ENCODE measurements at places on chromosomes 6 and 20.

DNA sequence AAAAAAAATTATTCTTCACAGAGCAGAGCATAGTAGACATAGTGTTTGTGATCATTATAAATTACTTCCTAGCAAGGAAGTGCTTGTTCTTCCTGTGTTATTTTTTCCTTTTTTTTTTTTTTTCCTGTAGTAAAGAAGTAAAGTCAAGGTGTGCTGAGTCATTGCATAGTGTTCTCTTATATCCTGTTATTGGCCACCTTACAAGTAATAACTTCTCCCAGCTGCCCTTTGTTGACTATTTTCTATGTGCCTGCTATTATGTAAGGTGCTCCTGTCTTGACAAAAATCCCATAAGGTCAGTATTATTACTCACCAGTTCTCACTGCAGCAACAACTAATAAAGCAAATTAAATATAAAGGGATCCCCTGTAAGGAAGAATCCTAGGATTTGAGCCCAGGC is 195.3 kb downstream of the GJA1 start:
- DNase-seq = no peak

- DNase-seq = no peak
Observed at GRCh38 chr20:1165941-1166340, 18.8 kb downstream of the TMEM74B start.

- DNase-seq = no peak
Observed at GRCh38 chr6:437037-437392, 45.5 kb downstream of the IRF4 start.

- DNase-seq = no peak
Observed at GRCh38 chr6:14584450-14584849, 466.9 kb downstream of the CD83 start.

GRCh38 chr6:97322226-97322625 is 39.2 kb upstream of the MMS22L start:
- DNase-seq = no peak

DNA sequence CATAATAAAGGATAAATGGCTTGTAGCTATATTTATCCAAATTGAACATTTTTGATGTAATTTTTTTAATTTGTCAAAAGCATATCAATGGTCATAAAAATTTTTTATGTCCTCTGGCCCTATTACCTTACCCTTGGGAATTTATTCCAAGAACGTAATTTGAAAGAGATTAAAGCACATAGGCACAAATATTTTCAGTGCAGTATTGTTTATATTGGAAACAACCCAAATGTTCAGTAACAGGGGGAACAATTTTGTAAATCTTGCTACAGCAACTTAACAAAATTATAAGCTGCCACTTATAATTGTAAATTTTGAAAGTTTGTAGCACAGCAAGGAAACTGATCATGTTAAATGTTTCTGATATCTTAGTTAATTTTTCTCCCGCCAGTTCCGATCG is 142.4 kb downstream of the MTHFD1L start:
- DNase-seq = no peak

DNA sequence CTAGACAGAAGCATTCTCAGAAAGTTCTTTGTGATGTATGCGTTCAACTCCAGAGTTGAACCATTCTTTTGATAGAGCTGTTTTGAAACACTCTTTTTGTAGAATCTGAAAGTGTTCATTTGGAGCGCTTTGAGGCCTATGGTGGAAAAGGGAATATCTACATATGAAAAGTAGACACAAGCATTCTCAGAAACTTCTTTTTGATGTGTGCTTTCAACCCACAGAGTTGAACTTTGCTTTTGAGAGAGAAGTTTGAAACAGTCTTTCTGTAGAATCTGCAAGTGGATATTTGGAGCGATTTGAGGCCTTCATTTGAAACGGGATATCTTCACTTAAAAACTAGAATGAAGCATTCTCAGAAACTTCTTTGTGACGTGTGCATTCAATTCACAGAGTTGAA is 582.6 kb upstream of the ZNF337 start:
- DNase-seq = no peak

DNA sequence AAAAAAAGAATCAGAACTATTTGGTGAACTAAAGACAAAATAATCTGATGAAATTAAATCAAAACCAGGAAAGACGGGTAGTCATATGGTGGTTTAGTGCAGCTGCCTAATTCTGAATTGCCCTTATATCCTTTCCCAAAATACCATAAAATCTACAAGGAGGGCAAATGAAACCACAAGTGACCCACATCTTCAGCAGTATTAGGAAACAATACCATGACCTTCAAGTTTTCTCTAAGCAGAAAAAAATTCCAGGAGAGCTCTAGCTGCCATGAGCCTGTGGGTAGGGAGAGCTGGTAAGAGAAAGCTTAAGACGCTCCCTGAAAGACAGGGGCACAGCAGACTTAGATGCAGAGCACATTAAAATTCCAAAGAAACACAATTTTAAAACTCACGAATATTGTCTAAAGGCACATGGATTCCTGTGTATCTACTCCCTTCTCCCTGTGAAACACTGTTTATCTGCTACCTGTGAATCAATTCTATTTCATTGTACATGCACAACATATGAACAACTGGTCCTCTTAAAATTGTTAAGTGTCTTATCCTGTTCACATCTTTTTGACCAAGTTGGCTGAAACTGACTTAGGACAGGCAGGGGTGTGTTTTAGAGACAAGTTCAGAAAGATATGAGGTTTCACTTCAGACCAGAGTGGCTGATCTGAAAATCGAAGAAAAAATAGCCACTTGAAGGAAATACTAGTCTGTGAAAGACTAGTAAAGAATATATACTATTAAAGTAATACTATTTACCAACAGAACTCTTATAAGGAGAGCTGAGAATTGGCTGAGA is 153.6 kb upstream of the SHLD1 start:
- DNase-seq = no peak

DNA sequence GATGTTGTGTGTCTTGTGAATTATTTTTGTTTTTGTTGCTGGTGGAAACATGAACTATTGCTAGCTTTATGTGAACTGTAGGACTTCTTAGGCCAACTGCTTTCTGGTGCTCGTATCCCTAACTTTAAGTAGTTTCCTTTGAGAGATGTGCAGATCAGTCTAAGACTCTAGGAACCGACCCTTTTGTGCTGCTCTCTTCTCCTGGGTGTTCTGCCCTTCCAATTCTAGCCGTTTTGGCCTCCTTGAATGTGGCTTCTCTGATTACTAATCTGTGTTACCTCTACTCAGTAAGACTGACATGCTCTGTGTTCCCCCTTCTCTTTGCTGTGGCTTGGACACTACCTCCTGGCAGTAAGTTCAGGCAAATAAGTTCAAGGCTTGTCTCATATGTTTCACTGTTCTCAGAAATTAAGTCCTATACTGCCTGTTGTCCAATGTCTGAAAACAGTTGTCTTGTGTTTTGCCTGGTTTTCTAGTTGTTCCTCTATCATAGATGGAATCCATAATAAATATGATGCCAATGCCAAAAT is 58.0 kb downstream of the FOXO3 start:
- DNase-seq = no peak

- DNase-seq = no peak
Observed at GRCh38 chr20:60453388-60454246, 495.4 kb downstream of the CDH26 start.

- no peak for DNase-seq
Observed at GRCh38 chr20:40688129-40689099, 622 bp downstream of the MAFB start.

- no peak for DNase-seq
Observed at GRCh38 chr6:14849185-14849584, 396.7 kb upstream of the JARID2 start.

- no peak for DNase-seq
Observed at GRCh38 chr6:109834131-109834530, 143.0 kb downstream of the FIG4 start.

- no peak for DNase-seq
Observed at GRCh38 chr6:167711768-167712730, 114.7 kb upstream of the AFDN start.

DNA sequence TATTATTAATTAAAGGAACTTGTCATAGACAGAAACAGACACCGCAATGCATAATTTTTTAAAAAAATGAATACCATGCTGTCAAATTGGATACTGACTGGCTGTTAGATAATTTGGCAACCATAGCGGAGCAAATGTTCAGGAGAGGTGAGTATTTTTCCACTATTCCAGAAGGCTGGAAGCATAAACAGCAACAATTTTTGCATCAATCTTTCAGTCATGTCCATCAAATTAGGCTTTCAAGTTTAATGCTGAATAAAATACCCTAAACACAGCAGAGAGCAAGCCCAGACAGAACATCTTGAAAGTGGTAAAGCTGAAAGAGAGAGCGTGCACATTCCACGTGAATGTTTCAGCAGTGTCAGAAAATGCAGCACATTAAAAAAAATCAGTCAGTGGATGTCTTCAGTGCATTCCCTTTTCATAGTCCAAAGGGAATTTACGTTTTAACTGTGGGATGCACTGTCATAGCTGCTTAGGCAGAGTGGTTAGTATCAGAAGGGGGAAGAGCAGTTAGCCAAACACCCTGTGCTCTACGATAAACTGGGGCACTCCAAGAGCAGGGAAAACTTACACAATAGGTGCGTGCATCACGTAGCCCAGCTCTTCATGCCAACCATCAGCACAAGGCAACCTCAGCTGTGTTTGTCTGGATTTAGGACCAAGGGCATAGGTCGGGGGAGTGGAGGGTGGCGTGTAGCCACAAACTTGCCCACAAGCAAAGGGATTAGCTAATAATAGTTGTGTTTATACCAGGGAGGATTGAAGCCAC is 116.2 kb upstream of the STMND1 start:
- DNase-seq = no peak

DNA sequence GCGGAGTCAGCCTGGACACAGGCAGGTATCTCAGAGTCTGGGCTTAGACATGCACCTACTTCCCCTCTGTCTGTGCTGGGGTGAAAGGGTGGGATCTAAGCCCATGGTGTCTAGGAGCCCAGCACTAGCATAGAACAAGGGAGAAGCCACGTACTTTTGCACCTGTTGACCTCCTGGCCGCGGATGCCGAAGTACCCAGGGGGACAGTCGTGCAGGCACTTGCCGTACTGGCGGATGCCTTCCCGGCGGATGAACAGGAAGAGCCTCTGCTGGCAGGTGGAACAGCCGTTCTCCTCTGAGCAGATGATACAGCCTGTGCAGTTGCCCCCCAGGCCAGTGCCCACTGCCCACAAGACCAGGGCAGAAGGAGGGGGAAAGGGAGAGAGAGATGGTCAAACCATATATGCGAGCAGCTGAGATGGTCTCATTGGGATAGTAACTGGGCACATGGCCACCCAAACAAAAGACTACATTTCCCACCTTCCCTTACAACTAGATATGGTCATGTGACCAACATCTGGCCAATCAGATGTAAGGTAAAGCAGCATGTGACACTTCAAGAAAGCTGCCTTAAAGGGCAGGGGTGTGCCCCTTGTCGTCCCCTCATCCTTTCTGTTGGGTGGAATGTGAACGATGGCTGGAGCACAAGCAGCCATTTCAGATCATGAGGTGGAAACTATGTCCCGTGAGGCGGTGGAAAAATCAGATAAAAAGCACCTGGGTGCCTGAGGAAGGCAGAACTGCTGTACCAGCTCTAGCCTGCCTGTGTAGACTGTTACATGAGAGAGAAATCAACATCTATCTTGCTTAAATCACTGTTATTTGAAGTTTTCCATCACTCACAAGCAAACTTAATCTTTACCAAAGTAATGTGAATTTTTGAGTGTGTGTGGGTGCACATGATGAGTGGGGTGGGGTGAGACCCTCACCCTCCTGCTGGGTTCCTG is 34.0 kb downstream of the RSPO4 start:
- no peak for DNase-seq

All from stimulated activated CD4-positive, alpha-beta T cell treated with anti-CD3 and anti-CD28 coated beads, Interleukin-4, amount 100 ng/mL, for 48 hours (primary cell).